ENCODE measurements at places on chromosomes 5 and 9.

GRCh38 chr9:128689820-128690683 lies 1.0 kb downstream of the SET start:
- H3K27me3 ChIP-seq: no peaks in the 10 kb centered on the region
- H3K4me1 ChIP-seq: peaks cover 8% of the 10 kb centered on the region
- H3K27ac ChIP-seq: no peak overlapping the region

DNA sequence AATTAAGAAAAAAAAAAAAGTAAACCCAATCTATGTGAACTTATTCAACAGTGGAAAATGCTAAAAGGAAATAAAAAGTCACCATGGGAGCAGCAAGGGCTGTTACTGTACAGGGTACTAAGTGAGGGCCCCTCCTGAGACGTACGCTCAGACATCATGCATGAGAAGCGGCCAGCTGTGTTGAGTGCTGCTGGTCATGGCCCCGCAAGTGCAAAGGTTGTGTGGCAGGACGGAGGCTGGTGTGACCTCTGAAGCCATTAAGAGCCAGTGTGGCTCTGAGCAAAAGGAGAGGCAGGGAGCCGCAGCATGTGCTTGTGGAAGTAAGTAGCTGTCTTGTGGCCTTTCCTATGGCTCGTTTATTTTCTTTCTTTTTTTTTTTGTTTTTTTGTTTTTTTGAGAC lies 3.1 kb upstream of the ZNF79 start:
- no peak overlapping the region for H3K4me3 ChIP-seq
- H3K27ac ChIP-seq: no peak overlapping the region
- no peak for DNase-seq
- H3K36me3 ChIP-seq: no peaks in the 10 kb centered on the region

GRCh38 chr5:122385808-122386207 lies 73.8 kb downstream of the SNCAIP start:
- no peak overlapping the region for H3K27ac ChIP-seq
- H3K27me3 ChIP-seq: no peaks in the 10 kb centered on the region
- no peaks in the 10 kb centered on the region for H3K36me3 ChIP-seq
- H3K4me1 ChIP-seq: peaks cover 9% of the 10 kb centered on the region

GRCh38 chr5:36658038-36658756 lies 51.8 kb downstream of the SLC1A3 start:
- no peaks in the 10 kb centered on the region for H3K27me3 ChIP-seq
- H3K4me1 ChIP-seq: peaks cover 4% of the 10 kb centered on the region
- no peaks in the 10 kb centered on the region for H3K36me3 ChIP-seq

DNA sequence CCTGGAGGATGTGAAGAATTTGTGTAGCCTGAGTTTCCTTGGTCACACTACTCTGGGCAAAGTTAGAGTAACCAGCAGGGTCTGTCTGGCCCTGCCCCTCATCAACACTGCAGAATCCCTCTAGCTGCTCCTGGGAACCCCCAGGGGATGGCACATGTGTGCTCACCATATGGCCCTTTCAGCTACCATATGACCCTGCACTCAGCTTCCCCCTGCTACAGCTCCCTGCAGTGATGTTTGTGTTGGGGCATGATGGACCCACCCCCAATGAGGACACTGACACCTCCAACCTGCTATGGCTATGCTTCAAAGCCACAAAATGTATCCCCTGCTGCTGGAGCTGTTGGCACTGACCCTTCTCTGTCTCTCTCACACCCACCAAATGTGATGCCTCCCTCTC lies 152.7 kb downstream of the SNX18 start:
- no peaks in the 10 kb centered on the region for H3K36me3 ChIP-seq
- H3K27ac ChIP-seq: peak overlapping the region; percentile 66
- no peak overlapping the region for H3K4me3 ChIP-seq
- DNase-seq: no peak

- peaks cover 3% of the 10 kb centered on the region for H3K4me1 ChIP-seq
- no peak overlapping the region for H3K4me3 ChIP-seq
- H3K27ac ChIP-seq: no peak overlapping the region
- no peaks in the 10 kb centered on the region for H3K36me3 ChIP-seq
- DNase-seq: no peak
- H3K27me3 ChIP-seq: no peaks in the 10 kb centered on the region
Observed at GRCh38 chr9:111477677-111478076, 6.5 kb downstream of the ECPAS start.

DNA sequence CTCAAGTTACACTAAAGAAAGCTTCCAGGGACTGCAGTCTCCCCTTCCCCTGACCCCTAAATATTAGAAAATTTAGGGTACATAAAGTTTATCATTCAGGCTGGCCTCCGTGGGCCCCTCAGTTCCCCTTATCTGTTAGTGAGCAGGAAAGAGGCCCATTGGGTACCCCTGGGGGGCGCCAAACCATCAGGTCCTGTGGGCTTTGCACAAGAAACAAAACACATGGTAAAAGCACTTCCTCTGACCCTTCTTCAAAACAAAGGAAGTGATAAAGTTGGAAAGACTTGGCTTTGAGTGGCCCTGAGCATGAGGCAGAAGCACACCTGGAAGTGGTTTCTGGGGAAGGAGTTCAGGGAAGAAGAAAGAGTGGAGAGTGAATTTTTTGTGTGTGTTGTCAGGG lies 213.0 kb downstream of the SMARCA2 start:
- no peak overlapping the region for H3K4me3 ChIP-seq
- DNase-seq: no peak
- no peaks in the 10 kb centered on the region for H3K27me3 ChIP-seq
- no peaks in the 10 kb centered on the region for H3K4me1 ChIP-seq
- no peak overlapping the region for H3K27ac ChIP-seq

DNA sequence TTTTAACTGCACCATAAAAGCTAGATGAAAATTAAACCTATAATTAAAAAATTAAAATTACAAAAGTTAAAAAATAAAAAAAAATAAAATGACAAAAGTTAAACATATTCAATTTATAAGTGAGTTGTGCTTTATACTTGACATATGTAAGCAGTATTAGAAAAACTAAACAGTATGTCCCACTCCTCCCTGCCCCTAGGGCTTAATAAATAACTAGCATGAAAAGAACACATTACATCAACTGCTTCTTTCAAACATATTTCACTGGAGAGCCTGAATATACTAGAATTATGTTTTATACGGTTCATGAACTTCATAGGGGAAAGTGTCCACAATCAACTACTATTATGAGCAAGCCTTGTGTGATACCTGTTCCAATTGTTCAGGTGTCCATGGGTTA lies 47.6 kb downstream of the ECPAS start:
- H3K27me3 ChIP-seq: no peaks in the 10 kb centered on the region
- no peaks in the 10 kb centered on the region for H3K4me1 ChIP-seq
- peaks cover 30% of the 10 kb centered on the region for H3K36me3 ChIP-seq
- no peak overlapping the region for H3K27ac ChIP-seq

GRCh38 chr5:148864113-148864841 lies 37.9 kb downstream of the ADRB2 start:
- no peak overlapping the region for H3K27ac ChIP-seq
- no peaks in the 10 kb centered on the region for H3K4me1 ChIP-seq

DNA sequence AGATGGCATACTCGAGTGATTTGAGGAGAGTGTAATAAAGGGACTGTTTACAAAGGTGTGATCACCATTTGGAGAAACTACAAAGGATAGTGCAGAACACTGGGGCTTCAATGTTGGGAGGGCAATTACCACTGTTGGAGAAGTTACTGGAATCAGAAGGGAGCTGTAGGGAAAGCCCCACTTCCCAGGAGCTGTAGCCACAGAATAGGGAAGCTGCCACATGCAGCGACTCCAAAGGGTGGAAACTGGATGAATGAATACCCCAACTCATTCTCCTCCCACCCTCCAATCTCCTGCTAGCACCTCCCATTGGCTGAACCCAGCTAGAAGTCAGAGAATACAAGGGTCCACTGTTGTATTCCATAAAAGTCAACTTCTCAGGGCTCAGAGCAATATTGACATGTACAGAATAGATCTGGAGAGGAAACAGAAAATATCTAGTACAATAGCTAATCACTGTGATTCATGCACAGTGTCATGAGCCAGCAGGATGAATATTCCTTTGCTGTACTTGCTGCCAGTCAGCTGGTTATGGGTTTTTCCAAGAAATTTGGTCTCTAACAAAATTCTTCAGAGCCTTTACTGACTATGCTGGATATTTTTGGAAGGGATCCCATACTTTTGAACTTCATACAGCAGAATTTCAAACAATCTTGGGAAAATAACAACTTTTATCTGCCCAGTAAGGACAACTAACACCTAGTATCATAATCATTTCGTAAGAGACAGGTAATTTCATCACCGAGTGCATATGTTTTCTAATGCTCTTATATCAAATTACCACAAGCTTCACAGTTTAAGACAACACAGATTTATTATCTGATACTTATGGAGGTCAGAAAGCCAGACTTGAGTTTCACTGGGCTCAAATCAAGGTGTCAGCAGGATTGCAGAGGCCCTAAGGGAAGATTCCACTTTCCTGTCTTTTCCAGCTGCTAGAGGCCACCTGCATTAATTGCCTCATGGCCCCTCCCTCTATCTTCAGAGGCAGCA lies 39.6 kb downstream of the PDCD1LG2 start:
- H3K27ac ChIP-seq: peak overlapping the region; percentile 56
- no peaks in the 10 kb centered on the region for H3K27me3 ChIP-seq
- H3K4me3 ChIP-seq: no peak overlapping the region

GRCh38 chr9:124355039-124355940 lies 60.0 kb downstream of the PSMB7 start:
- no peak overlapping the region for H3K27ac ChIP-seq

- H3K27ac ChIP-seq: no peak overlapping the region
- H3K4me3 ChIP-seq: no peak overlapping the region
- no peak for DNase-seq
- peaks cover 36% of the 10 kb centered on the region for H3K36me3 ChIP-seq
Observed at GRCh38 chr5:154418344-154418820, 27.4 kb upstream of the SAP30L start.

DNA sequence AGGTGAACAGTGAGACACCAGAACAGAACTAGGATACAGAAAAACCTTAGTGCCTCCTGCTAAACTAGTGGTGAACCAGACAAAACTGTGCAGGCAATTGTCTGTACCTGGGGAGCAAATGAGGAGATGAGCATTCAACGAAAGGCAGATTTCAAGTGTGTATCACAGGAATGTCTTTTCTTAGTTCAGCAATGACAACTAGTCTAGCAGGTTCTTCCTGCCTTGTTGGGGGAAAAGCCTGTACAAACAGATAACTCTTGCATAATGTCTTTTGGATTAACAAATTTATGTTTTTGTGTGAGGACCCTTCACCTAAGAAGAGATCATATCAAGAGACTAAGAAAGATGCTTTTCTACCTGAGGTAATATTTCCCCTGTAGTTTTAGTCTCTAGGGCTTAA lies 21.8 kb upstream of the DENND4C start:
- no peak overlapping the region for H3K27ac ChIP-seq
- no peaks in the 10 kb centered on the region for H3K4me1 ChIP-seq
- no peaks in the 10 kb centered on the region for H3K36me3 ChIP-seq
- no peak overlapping the region for H3K4me3 ChIP-seq
- H3K27me3 ChIP-seq: no peaks in the 10 kb centered on the region
- no peak for DNase-seq

DNA sequence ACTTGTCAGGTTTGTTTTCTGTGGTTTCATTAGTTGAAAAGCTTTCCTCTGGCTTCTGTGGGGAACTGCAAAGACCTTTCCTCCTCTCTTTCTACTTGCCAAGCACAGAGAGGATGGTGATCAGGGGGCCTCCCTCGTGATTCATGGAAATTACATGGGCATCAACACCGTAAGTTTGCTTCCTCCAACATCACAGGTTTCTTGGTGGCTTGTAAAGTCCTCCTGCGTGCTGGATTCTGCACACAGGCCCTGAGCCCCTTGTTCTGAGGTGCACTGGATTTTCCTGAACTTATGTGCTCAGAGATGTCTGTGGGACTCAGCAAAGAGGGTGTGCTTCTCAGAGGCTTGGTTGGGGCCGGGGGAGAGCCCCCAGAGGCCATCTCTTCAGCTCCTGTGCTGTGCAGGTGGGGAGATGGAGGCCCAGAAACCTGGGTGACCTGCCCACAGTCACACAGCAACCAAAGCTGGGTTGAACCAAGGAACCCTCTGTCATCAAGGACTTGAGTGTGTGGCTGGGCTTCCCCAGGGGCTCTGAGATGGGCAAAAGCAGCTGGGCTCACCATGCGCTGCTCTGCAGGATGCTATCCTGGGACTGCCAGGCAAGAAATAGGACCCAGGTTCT lies 36.5 kb downstream of the RGS3 start:
- H3K27ac ChIP-seq: no peak overlapping the region
- no peak for DNase-seq
- H3K36me3 ChIP-seq: peaks cover 19% of the 10 kb centered on the region
- H3K27me3 ChIP-seq: no peaks in the 10 kb centered on the region
- no peak overlapping the region for H3K4me3 ChIP-seq
- peaks cover 12% of the 10 kb centered on the region for H3K4me1 ChIP-seq

- no peak overlapping the region for H3K27ac ChIP-seq
- no peaks in the 10 kb centered on the region for H3K36me3 ChIP-seq
- DNase-seq: no peak
- no peak overlapping the region for H3K4me3 ChIP-seq
- no peaks in the 10 kb centered on the region for H3K27me3 ChIP-seq
- H3K4me1 ChIP-seq: no peaks in the 10 kb centered on the region
Observed at GRCh38 chr5:148094336-148094735, 30.6 kb downstream of the SPINK5 start.

GRCh38 chr5:10250806-10251276 lies 761 bp downstream of the CCT5 start:
- H3K27me3 ChIP-seq: no peaks in the 10 kb centered on the region
- peaks cover 10% of the 10 kb centered on the region for H3K4me1 ChIP-seq
- H3K27ac ChIP-seq: peak overlapping the region; percentile 88

GRCh38 chr5:172052450-172053236 lies 46.2 kb upstream of the FBXW11 start:
- peaks cover 18% of the 10 kb centered on the region for H3K36me3 ChIP-seq
- H3K27me3 ChIP-seq: no peaks in the 10 kb centered on the region
- DNase-seq: no peak
- H3K4me3 ChIP-seq: no peak overlapping the region
- H3K27ac ChIP-seq: peak overlapping the region; percentile 49
- H3K4me1 ChIP-seq: peaks cover 3% of the 10 kb centered on the region

DNA sequence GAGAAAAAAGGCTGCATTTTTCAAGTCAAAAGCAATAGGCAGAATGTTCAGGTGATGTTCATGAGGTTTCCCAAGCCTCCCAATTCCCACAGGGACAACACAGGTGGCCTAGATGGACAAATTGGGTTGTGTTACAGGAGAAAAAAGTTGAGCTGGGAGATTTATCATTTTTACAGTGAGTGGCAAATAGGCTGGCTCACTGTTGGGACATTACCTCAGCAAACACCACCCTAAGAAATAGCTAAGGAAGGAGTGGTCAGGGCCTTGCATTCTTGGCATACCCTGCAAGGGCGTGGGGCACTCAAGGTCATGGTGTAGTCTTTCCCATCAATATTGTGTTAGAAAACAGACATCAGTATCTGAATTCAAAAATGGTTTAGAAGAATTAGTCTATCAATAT lies 23.3 kb upstream of the CPLANE1 start:
- H3K4me1 ChIP-seq: no peaks in the 10 kb centered on the region
- DNase-seq: no peak
- no peaks in the 10 kb centered on the region for H3K36me3 ChIP-seq
- H3K4me3 ChIP-seq: no peak overlapping the region

- DNase-seq: no peak
- no peak overlapping the region for H3K27ac ChIP-seq
- no peaks in the 10 kb centered on the region for H3K36me3 ChIP-seq
- H3K4me1 ChIP-seq: no peaks in the 10 kb centered on the region
Observed at GRCh38 chr9:130010151-130010988, 32.6 kb downstream of the FNBP1 start.

- no peaks in the 10 kb centered on the region for H3K36me3 ChIP-seq
- no peak for DNase-seq
- H3K27me3 ChIP-seq: no peaks in the 10 kb centered on the region
- no peak overlapping the region for H3K4me3 ChIP-seq
- H3K27ac ChIP-seq: no peak overlapping the region
- no peaks in the 10 kb centered on the region for H3K4me1 ChIP-seq
Observed at GRCh38 chr5:154526231-154527226, 48.5 kb upstream of the HAND1 start.

Data from ascending aorta (tissue), 2 donors.